GF-D8 (cell line): ENCODE measurements at places on chromosomes 4 and X.

DNA sequence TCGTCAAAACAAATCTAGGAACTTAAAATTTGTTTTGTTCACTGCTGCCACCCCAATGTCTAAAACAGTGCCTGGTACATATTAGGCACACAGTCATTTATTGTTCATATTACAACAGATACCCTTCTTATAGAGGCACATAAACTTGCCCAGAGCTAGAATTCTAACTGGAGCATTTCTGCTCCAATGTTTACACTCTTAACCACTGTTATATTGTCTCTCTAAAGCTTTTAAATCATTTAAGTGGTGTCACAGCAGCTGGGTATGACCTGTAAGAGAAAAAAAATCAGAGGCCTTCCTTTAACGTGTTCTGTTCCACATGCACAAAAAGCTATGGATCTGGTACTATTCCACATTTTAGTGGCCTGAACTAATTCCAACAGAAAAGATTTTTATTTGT lies 3.0 kb downstream of the UBE2D3 start:
- no peak for DNase-seq

DNA sequence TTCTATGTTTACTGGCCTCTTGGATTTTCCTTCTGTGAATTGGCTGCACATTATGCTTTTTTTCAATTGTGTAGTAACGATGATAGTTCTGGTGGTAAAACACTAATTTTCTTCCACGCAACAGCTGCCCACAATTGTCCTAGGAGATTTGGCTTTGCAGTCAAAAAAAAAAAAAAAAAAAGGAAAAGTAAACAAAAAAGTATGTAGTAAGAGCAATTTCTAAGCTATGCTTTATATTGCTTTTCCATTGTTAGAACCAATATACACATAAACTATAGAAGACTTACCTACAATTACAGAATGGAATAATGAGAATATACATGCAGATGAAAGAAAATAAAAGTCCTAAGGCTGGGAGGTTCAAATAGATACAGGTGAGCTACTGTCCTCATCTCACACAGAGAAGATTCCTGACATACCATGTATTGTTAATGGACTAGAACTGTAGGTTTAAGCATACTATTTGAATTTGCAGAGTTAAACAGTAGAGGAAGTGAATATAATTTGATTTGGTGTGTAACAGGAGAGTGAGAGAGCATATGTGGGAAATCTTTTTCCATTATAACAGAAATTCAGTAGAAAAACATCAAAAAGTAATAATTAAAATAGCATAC lies 976.2 kb downstream of the RAB28 start:
- no peak for DNase-seq

- DNase-seq = no peak
Observed at GRCh38 chr4:30601070-30601865, 118.9 kb upstream of the PCDH7 start.

DNA sequence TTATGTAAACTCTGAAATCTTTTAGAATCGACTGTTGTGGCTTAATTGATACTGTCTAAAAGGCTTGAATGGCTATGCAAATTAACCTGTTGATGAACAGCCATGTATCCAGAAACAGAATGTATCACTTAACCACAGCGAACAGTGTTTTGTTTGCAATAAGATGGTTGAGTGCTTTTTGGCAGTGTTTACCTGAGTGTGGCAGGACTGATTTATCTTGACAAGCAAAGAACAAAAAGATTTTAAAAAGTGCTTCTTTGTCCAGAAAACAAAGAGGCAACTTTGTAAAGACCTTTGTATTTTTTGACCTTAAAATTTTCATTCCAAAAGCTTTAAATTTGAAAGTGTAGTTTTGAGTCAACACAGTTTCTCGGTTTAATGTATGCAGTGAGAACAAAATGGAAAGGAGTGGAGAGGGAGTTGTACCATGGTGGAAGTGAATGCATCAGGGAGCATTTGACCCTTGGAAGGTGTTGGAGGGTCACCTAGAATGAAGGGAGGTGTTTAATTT lies 18.0 kb downstream of the ARHGAP10 start:
- no peak for DNase-seq

GRCh38 chr4:159416073-159416472 lies 313.2 kb downstream of the RAPGEF2 start:
- DNase-seq = no peak

DNA sequence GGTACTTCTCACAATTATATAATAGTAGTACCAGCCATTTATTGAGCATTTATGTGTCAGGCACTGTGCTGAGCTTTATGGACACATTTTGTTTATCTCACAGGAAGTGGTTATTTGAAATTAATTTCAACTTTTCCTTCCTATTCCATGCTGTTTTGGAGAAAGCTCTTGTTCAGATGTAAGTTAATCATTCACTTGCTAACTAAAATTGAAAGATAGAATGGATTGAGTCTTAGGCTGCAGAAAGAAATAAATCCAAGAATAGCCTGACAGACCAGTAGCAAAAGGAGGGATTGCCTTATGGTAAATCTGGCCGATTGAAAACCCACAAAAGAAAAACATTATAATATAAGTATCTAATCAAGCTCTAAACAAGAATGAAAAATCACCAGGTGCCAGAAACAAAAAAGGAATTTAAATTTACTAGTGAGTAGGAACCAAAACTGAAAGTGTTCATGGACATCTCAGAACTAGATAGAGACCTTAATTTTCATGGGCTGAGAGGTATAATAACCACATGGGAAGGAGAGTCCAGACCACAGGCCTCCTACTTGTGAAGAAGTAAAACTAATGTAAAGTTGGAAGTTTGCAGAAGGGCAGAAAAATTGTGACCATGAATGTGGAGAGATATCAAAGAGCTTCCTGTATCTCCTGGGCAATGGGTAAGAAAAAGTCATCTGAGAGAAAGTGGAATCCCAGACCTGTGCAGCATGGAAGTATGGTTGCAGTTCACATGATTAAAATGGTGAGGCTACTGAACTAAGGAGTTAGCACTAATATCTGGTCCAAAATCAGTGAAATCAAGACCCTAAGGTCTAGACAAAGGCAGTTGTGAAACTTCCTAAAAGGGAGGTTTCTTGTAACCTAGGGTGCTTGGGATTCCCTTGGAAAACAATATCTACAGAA lies 38.0 kb downstream of the RADX start:
- DNase-seq = no peak

- DNase-seq = no peak
Observed at GRCh38 chr4:137909529-137910309, 332.4 kb downstream of the SLC7A11 start.

DNA sequence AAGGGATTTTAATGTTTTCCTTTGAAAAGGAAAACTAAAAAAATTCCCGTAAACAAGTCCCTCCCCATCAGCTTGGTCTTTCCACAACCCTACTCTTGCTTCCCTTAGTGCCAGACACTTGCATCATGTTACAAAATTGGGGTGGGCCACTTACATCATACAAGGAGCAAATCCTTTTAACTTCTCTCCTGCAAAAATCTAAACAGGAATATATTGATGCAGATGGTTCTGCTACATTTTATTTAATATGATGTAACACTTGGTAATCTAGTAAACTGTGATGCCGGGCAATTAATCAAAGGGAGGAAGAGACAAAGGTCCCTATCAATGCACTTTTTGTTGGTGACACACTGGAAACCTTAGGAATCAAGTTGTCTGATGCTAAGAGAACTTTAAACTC lies 125.3 kb downstream of the UBE2K start:
- DNase-seq = no peak

DNA sequence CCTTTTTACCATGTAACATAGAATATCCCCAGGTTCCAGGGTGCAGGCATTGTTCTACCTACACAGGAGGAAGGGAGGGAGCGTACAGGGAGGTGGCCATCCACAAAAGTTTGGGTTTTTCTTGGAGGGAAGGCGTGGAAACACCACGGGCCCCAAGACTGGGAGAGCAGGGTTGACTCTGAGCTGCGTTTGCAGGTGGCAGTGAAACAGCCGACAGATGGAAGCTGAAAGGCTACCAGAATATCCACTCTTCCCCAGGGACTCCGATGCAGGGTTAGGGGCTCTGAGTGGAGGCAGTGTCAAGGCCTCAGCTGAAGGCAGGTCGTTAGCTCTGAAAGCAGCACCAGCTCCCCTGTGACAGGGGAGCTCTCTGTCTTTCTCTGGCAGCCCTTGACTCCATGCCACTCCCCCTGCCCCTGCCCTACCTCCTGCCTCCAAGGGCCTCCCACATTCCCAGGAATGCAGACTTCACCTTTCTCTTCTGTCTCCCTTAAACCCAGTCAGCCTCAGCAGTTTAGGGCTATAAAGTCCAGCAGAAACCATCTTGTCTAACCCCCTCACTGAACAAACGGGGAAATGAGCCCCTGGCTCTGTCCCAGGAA lies 14.0 kb upstream of the GLOD5 start:
- no peak for DNase-seq
